ENCODE measurements at places on chromosomes 6 and 20. TPM values are rescaled to one million over a fixed set of nuclear protein-coding genes. Genes with fewer than 3 reads are reported as not detected.

The DDX43 gene
- total RNA-seq: 24.9 TPM

The KHDC1L gene
- not detected for total RNA-seq

The TMEM242 gene
- total RNA-seq: 6.8 TPM

The HMGN4 gene
- 60.5 TPM for total RNA-seq

The MARCKS gene
- total RNA-seq: 35.3 TPM

The ATP6V1G2 gene
- 0.98 TPM for total RNA-seq

The TFAP2D gene
- total RNA-seq: not detected

The LGSN gene
- total RNA-seq: not detected

The TFAP2B gene
- not detected for total RNA-seq

The DPM1 gene
- total RNA-seq: 50.2 TPM

The MAP3K4 gene
- total RNA-seq: 49.3 TPM

The BPIFB1 gene
- total RNA-seq: 0.10 TPM

The TPBG gene
- total RNA-seq: 84.1 TPM

The MRPL18 gene
- total RNA-seq: 98.4 TPM

The KLHDC3 gene
- 60.9 TPM for total RNA-seq
